HuH-7.5 (cell line): ENCODE measurements at places on chromosomes 1 and 21.
A peak's percentile ranks its signal among the peaks of the same experiment; 100 is the strongest.

DNA sequence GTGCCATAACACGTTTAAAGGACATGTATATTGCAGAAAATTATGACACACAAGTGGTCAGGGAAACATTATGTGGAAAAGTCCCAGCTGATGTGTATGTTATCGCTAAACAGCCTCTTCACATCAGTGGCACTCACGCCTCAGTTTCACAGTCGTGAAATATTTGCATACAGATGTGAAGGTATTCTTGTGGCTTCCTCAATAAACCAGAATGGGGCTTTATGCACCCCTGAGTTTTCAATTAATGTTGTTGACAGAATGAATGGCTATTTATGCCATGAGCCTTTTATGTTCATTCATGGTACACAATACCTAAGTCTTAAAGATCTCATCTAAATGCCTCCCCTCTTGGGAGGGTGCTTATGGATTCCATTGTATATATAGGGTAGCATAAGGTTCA, 202.1 kb upstream of the ADGRL2 start:
- DNase-seq: no peak

- DNase-seq: no peak
Measured at GRCh38 chr1:232940262-232940661, 10.1 kb upstream of the NTPCR start.

DNA sequence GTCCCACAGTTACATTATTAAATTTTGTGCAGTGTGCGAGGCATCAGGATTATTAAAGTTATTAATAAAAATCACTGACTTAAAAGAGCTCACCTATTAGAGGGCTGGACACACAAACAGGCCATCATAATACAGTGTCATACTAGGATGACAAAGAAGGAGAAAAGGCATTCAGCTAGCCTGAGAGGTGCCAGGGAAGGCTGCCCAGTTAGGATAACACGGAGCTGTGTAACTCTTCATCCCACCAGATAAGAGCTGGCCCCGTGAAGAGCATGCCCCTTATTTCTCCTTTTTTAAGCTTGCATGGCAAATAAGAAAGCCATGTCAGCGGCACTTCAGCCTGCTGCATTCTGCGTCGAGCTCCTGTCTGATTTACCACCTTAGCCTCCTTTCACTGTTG, 109.5 kb downstream of the KCNK1 start:
- no peak for DNase-seq

- peak; percentile 51 for DNase-seq
Measured at GRCh38 chr1:203536980-203537455, 43.1 kb downstream of the OPTC start.

DNA sequence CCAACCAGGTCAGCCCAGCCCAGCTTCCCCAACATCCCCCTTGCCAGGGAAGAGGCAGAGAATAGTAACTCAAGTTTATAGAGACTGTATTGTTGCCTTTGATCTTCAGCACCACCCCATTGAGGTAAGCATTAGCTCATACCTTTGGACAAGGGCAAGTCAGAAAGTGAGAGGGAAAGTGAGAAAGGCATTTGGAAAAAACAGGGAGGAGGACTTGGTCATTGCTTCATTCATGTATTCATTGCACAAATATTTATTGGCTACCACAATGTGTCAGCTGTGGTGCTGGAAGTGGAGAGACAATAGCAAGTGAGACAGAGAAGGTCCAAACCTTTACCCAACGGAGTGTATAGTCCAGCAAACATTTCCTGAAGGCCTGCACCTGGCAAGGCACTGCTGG, 561.2 kb downstream of the KIF26B start:
- DNase-seq: no peak

DNA sequence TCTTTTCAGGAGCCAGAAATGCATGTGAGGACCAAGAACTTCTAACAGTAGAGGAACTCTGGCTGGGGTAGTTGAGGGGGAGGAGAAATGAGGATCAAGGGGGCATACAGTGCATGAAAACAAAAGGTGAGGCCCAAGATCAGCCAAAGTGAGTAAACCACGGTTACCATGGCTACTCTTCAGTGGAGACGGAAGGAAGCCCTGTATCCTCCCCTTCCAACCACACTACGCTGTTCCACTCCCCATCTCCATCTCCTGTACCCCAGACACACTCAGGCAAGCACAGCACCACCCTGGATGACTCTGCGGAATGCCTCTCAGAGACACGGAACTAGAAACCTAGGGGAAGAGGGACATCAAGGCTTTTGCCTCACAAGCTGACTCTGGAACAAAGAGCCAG, 157.6 kb upstream of the CAMK1G start:
- no peak for DNase-seq

GRCh38 chr1:117654493-117655219, 48.8 kb downstream of the TENT5C start:
- no peak for DNase-seq

GRCh38 chr1:176638713-176639526, 175.9 kb downstream of the PAPPA2 start:
- DNase-seq: no peak

GRCh38 chr1:169115891-169116585, 9.5 kb downstream of the ATP1B1 start:
- DNase-seq: peak; percentile 38

- DNase-seq: no peak
Measured at GRCh38 chr1:157278383-157279137, 140.4 kb upstream of the ETV3 start.

- no peak for DNase-seq
Measured at GRCh38 chr1:245645894-245646293, 491.1 kb downstream of the KIF26B start.

GRCh38 chr1:33741749-33742148, 122.1 kb upstream of the HMGB4 start:
- no peak for DNase-seq

- no peak for DNase-seq
Measured at GRCh38 chr1:78081980-78082860, 36.5 kb downstream of the GIPC2 start.

- DNase-seq: no peak
Measured at GRCh38 chr1:89904219-89904980, 83.6 kb downstream of the LRRC8D start.

DNA sequence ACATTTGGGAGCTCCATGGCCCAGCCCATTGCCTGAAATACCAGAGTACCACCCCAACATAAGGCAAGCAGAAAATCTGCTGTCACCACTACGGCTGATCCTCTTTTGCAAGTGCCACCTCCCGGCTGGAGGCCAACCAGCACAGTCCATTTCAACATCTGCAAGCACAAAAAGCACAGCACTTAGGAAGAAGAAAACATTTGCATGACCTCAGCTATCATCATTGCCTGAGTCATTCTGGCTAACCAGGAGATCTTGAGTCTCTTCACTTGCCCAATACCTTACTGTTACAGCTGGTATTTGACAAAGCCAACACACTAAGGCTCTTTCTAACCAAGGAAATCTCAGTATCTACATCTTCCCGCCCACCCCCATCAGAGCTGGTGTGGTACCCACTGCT, 55.9 kb downstream of the NEK7 start:
- DNase-seq: no peak

GRCh38 chr1:205230982-205231381, 3.2 kb downstream of the TMCC2 start:
- no peak for DNase-seq

DNA sequence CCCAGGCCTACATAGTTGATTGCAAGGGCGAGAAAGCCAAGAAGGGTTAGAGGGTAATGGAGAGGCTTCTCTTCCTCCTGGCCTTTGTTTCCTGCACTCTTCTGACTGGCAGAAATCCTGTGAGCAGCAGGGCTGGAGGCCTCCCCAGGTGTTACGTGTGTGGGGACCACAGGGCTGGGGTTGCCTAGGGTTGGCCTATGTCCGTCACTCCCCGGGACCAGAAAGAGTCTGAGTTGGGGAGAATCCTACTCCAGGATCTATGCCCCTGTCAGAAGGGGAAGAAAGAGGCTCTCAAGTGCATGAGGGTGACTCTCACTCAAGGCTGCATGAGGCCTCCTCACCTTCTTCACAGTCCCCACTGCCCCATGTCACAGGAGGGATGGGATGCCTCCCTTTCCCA, 38.5 kb downstream of the IGFN1 start:
- no peak for DNase-seq

GRCh38 chr1:70194601-70195000, 10.8 kb downstream of the LRRC40 start:
- DNase-seq: no peak

- no peak for DNase-seq
Measured at GRCh38 chr1:95339377-95339776, 105.4 kb downstream of the RWDD3 start.

DNA sequence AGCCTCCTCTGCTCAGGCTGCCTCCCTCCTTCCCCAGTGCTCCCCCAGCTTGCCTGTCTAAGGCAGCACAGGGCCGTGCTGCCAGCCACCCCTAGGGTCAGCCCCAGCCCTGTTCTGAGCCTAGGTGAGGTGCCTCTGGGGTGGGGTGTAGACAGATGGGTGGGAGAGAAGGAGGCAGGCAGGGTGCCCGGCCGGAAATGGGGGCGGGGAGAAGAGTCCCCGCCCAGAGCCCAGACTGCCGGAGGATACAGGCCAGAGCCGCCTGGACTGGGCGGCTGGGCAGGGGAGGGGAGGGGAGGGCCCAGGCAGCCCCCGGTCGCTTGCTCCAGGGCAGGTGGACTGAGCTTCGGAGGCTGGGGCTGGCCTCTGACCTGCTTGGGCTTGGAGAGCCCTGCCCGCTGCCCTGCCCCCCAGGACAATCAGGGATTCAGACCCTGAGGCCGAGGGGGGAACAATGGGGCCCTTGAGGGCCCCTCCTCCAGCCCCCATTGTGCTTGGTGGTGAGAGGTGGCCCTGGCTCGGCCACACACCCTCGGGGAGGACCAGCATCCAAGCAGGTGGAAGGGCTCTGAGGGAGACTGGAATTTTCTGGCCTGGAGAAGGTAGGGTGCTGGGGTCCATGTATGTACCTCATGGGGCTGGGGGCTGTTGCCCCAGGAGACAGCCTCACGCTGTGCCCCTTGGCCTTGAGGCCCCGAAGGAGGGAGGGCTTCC, at the start of gene GJC2:
TSS of gene GJC2 (plus strand) at position 525 of the 714 bp plus-strand sequence. CDS start 7,829 bp downstream, outside the sequence.
- DNase-seq: peak; percentile 18

GRCh38 chr1:177948336-177948972, 21.4 kb downstream of the SEC16B start:
- peak; percentile 47 for DNase-seq

DNA sequence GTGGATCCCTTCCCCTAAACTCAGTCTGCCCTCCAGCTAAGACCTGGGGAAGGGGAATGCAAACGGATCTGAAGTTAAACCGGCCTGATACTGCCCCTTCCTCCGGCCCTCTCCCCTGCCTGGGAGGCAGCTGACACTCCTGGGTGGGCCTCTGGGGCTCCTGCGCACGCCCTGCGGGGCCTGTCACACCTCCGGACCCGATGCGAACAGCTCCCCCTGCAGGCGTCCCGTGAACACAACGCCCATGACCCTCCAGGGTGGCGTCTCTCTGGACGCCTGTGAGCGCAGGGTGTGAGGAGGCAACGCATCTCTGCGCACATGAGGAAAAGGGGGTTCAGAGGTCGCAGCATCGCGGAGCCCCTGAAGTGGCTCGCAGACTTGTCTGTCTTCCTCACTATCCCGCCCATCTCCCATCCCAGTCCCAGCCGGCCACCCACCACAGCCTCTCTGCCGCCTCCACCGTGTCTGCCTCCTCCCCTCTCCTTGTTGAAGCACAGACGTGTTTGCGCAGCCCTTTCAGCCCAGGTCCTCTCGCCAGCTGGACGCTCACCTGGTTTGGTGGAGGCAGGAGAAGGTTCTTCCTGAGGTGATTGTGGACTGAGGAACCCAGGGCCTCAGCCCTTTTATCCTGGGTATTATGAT, 421 bp upstream of the LCE3A start:
- DNase-seq: peak; percentile 13

GRCh38 chr1:25246600-25247023, 642 bp downstream of the RSRP1 start:
- no peak for DNase-seq

DNA sequence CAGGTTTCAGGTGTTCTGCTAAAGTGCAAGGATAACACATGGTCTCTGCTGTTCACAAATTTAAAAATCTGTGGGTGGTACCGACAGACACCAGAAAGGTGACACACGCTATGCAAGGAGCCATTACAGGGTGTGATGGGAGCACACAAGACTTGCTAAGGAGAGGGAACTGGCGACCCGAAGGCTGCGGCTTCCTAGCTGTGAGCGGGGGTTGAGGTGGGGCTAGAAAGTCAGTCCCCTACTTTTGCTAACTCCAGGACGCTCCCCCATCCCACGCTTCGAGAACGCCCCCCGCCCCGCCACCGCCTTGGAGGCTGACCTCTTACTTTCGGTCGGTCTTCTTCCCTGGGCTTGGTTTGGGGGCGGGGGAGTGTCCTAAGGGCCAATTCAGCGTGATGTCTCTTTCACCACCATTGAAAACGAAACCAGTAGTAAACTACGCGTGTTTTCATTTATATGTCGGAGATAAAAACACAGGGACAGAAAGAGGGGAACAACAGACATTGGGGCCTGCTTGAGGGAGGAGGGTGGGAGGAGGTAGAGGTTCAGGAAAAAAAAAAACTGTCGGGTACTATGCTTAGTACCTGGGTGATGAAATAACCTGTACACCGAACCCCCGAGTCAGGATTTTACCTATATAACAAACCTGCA, 1.1 kb downstream of the CKS1B start:
- no peak for DNase-seq

DNA sequence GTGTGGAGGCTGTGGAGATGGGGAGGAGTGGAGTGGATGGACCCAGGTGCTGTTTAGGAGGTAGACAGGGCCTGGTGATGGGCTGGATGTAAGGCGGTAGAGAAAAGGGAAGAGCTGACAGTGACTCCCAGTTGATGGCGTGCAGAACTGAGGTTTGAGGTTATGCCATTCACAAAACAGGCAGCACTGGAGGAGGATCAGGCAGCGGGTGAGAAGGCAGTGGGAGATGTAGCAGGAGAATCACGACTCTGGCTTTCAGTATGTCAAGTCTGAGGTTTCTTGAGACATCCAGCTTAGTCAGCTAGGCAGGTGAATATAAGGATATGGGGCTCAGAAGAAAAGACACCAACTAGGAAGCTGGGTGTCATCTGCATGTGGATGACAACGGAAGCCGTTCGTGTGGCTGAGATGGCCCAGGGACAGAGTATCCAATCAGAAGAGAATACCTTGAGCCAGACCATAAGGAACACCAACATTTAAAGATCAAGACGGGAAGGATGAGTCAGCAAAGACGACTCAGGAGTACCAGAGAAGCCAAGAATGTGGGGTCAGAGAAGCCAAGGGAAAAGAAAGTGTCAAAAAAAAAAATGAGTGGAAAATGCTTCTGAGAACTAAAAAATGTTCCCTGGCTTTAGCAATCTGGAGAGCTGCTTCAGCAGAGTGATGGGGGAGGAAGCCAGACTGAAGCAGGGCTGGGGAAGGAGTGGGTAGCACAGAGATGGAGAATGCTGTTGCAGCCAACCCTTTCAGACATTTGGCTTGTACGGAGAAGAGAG, 15.2 kb downstream of the LRRN2 start:
- no peak for DNase-seq

DNA sequence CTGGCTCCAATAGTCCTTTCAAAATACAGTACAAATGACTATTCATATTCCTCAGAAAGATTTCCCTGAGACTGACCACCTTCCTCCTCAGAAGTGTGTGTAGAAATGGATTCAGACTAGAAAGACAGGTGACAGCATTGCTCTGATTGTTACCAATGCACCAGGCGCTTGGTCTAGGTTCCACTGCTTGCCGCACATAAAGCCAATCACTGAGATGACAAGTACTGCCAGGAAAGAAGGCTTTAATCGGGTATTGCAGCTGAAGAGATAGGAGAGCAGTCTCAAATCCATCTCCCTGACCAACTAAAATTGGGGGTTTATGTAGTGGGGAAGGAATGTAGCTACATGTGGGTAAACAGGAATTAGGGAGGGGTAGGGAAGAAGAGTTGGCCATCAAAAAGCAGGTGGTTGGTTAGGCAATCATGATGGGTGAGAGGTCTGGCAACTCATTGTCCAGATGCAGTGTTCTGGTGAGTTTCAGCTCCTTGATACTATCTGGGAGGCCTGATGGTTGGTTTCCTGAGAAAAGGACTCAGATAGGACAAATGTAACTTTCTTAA, 98.0 kb downstream of the KCNH1 start:
- no peak for DNase-seq
